ENCODE measurements at places on chromosomes 7 and 10.

GRCh38 chr7:75861636-75862035, 17.2 kb upstream of the RHBDD2 start:
- no peak for DNase-seq

DNA sequence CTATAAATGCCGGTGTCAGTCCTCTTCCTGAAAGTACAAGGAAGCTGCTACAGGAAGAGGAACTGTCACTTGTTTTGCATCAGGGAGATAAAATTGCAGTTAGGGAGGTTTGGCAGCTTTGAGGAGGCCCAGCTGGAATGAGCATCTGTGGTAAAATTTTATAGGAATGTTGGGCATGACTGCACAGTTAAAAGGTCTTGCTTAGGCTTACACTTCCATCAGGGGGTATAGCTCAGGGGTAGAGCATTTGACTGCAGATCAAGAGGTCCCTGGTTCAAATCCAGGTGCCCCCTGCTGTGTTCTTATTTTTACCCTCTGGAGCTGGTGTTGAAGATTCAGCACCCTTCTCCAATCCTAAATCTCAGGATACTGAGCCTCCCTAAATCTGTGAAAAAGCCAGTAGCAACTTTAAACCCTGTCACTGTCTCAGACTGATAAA, 65.9 kb downstream of the ZNF467 start:
- no peak for DNase-seq

DNA sequence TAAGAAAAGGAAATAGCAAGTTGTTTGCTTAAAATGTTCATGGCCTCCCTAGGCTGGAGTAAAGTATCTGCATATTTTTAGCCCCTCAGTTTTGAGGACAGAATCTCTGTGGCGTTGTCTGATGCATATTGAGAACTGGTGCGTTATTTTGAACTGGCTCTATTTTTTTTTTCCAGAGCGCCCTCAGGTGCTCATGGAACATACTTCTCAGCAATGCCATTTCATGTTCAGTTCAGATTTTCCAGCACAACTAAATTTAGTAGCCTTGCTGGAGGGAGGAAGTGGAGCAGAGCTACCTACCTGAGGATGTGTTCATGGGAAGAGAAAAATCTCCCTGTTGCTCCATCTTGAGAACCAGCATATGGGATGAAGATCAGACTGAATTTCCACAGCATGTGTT, 870.5 kb downstream of the LRMDA start:
- no peak for DNase-seq

DNA sequence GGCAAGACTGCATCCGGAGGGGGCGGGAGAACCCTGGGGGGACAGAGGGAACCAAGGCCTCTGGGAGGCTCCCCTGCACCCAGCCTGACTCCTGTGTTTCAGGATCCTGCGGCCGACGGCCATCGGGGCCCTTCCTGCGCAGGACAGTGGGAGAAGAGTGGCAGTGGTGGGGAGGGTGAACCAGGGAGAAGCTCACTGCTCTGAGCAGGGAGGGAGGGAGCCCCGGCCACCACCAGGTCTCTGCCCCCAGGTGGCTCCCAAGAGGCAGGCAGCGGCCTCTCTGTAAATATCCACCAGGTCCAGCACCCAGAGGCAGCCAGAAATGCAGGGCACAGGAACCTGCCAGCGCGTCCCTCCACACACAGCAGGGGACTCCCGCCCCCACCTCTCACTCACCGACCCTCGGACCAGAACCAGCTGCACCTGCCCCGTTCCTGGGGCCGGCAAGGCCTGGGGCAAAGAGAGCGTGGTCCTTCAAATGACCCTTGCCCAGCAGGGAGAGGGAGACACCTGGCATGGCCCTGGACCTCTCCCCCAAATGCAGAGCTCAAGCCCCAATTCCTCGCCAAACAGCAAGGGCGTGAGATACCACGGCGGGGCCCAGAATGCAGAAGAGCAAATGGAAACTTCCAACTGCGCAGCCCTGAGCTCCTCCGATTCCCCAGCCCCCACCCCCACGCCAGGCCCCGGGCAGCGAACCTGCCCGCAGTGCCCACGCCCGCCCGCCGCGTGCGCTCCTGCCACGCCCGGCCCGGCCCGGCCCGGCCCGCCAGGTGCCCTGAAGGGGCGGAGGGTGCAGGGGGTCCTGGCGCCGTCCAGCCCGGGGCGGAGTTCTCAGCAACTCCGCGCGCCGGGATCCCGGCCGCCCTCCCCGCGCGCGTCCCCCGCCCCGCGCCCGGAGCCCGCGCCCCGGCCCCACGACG, 805 bp downstream of the RASGEF1A start:
- DNase-seq, result no peak

DNA sequence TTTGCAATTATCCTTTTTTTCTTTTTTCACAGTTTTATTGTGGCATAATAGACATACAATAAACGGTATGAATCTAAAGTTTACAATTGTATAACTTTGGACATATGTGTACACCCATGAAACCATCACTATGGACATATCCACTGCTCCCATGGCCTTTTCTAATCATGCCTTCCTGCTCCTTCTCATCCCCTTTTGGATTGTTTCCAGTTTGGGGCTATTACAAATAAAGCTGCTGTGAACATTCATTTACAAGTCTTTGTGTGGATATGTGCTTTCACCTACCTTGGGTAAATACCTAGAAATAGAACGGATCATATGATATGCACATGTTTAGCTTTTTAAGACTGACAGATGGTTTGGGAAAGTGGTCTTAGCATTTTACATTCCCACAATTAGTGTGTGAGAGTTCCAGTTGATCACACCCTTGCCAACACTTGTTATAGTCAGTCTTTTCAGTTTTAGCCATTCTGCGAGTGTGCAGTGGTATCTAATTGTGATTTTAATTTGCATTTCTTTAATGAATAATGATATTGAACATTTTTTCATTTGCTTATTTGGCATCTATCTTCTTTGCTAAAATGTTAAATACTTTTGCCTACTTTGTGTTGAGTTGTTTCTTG, 120.9 kb upstream of the KAT6B start:
- DNase-seq, result no peak

GRCh38 chr7:152902054-152902453, 142.5 kb downstream of the ACTR3B start:
- DNase-seq, result no peak

DNA sequence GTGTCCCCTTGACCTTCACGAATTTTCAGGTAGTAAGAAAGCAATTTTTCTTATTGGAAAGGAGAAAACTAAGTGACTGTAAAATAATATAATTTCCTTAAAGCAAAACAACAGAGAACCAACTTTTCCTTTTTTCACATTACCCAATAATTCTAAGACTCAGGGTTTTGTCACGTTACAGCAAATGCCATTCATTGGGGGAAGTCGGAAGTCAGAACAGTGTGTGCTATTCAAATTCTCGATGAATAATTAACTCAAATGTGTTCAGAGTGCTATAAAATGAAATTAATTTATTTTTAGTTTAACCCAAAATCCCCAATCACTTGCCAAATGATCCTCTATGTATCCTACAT, 40.0 kb downstream of the DIP2C start:
- DNase-seq, result no peak

GRCh38 chr7:74656441-74656836, 1.1 kb upstream of the GTF2I start:
- no peak for DNase-seq

DNA sequence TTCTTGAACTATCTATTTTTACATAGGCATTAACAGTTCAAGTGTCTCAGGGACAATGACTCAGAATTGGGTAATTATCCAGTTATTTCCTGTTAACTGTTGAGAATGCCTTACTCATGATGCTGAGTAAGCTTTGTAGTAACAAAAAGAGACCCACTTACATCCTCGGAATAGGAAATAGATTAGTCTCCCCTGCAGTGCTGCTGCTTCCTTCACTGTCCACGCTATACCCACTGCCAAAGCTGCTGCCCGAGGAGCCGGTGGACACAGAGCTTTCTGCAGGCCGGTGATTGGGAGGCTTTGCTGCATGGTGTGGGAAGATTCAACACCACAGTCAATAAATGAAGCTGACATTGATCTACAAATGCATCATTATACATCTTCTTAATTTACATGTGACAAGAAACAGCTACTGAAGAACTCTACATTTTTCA, 357.1 kb downstream of the PCLO start:
- peak; percentile 27 for DNase-seq

DNA sequence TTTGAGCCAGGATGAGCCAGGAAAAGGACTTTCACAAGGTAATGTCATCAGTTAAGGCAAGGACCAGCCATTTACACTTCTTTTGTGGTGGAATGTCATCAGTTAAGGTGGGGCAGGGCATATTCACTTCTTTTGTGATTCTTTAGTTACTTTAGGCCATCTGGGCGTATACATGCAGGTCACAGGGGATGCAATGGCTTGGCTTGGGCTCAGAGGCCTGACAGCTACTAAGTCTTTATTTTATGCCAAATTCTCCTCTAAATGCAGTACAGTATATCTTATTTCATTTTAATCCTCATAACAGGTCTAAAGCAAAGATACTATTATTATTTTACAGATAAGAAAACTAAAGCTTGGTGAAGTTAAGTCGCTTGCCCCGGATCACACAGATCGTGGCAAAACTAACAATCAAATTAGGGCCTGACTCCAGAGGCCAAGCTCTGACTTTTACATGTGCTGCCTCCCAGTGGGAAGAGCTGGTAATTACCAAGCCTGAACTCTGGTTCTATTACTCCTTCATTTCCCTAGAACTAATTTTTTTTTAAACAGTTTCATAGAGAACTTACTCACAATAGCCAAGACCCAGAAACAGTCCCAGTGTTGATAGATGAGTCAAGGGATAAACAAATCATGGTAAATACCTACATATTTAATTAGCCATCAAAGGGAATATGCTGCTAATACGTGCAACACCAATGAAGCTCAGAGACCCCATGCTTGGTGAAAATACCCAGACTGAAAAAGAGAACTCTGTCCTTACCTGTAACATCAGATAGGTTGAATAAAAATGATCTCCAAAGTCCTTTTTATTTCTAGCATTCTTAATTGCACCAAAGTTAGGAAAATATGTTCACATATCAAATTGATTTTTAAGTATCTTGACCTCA, 35.4 kb downstream of the C7orf25 start:
- no peak for DNase-seq

GRCh38 chr7:18020138-18020715, 7.4 kb downstream of the PRPS1L1 start:
- DNase-seq, result no peak

DNA sequence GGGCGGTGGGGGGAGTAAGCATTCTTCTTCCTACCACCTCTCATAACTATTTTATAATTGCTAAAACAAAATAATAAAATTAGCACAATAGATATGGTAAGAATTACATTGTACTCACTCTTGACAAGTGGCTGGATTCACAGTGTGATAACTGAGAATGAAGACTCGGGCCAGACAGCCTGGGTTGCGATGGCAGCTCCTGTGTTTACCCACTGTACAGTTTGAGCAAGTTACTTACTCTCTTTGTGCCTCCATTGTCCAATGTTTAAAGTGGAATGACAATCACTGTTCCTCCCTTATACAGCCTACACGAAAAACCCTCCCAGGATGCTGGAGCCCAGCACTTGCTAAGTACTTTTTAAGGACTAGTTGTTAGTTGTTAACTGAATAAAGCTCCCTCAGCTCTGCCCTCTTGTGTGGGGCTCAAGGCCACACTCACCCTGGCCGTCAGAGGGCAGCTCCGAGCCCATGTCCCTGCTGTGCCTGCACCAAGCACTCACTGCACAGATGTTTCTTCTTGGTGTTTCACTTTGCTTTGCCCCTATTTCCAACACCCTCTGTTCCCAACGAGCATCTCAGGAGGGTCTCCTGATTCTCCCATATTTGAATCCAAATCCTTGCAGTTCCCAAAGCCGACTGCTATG, 56.4 kb upstream of the NPS start:
- no peak for DNase-seq

DNA sequence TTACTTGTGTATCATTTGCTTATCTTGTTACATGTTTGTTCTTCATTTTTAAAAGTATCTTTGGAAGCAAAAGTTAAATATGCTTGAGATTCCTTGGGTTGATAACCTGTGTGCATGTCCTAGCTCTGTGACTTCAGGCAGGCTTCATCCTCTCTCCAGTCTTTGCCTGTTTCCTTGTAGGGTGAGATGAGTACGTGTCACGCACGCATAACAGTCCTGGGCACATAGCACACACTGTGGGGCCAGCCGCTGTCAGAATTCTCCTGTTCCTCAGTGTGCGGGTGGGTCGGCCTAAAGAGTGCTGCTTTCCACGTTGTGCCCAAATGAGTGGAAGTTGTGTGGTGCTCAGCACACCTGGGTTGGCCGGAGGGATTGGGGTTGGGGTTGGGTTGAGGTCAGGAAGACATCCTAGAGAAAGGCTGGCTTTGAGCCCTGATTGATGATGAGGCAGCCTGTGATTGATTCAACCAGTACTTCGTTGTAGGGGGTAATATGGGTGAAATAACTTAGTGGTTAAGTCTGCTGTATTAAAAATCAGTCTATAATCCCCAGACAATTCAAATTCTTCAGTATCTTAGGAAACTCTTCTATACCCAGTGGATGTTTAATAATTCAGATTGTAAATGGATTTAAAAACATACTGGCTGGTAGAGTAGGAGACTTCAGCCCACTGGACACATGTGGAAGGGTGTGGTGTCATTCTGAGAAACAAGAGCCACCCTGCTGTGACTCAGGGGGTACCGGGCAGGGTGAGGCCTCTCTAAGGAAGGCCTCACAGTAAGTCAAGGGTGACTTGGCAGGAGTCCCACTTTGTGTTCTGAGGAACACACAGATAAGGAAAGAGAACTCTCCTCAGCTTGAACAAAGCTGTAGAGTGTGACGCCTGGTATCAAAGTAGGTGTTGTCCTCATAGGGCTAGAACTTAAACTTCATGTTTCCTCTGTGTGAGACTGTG, 54.8 kb downstream of the DAGLB start:
- DNase-seq, result no peak

All from SIG-M5 (cell line).